ENCODE measurements at places on chromosomes 16 and 17.

- DNase-seq: no peak
Observed at GRCh38 chr16:3594316-3595109, 16.9 kb downstream of the SLX4 start.

- peak; percentile 35 for DNase-seq
Observed at GRCh38 chr17:48545022-48545375, at the start of gene HOXB2. HOXB2 (minus strand) TSS chr17:48545109; CDS start chr17:48544911, 198 bp downstream.

GRCh38 chr16:81265658-81266451, 27.4 kb downstream of the BCO1 start:
- DNase-seq: peak; percentile 82

GRCh38 chr16:49918257-49918656, 62.3 kb upstream of the ZNF423 start:
- DNase-seq: no peak

DNA sequence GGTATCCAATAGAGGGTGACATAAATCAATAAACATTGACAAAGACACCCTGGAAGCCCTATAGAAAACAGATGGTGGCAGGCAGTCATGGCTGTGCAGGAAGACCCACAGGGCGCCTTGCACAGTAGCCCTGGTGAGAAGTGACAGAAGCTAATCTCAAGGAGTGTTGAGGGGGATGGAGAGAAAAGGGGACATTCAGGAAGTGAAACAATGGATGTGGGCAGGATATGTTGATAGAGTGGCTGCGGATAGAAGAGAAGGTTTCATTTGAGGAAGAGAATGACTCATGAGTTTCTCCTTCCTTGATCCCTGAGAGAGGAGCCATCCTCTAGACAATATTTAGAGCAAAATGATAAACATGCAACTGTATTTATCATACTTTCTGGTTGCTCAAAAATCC, 468.8 kb upstream of the HSBP1 start:
- no peak for DNase-seq

DNA sequence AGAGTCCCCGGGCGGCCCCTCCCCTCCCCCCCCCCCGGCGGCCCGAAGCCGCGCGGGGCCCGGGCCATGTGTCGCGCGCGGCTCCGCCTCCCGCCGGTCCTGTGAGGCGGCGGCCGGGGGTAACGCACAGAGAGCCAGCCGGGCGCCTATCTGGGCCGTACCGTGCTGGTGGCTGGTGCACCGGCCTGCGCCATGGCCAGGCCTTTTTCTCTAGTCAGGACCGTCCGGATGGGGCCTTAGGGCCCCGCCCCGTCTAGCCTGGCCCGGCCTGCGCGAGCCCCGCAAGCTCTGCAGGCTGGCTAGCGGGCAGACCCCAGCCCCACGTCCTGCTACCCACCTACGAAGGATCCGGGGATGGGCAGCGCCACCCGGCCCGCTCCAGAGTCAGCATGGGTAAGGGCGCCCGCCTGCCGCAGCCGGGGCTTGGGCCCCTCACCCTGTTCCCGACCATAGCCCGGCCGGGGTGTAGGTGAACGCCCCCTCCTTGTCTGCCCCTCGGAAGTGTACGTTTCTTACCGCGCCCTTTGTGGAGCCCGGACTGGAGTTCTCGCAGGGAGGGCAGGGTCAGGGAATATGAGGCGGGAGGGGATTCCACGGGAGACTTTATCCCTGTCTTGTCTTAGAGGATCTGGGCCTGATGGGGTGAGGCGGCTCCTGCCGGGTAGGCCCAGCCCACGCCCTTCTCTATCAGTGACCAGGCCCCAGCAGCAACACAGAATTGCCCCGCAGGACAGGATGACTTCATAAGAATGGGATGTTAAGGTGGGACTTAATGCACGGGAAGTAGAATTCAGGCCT, at the start of gene CENPT:
Gene CENPT, minus strand, starts transcription at position 630 of the 798 bp plus-strand sequence. CDS start 13,834 bp downstream, outside the sequence.
- DNase-seq: no peak

DNA sequence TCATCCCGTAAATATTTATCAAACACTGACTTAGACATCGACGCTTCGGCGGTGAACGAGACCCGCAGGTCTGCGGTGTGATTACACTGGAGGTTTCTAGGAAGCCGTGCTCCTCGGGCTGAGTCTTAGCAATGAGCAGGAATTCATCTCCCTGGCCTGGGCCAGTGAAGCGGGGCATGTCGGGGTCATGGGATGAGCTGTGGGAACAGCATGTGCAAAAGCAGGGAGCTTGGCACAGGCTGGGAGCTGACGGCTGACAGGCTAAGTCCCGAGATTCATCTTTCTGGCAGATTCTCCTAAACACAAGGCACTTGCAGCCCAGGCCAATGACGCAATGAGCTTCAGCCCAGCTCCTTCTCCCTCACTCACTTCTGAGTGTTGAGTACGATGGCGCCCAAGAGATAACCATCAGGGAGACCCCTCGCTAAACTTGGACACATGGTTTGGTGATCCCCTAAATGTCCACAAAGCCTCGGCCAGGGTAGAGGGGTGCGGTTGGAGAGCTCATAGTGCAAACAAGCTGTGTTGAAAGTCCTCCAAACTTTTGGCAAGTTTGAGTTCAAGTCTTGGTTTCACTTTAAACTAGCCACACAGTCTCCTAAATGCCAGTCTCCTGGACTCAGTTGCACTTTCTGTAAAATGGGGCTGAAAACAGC, 12.8 kb downstream of the CRISPLD2 start:
- DNase-seq: peak; percentile 97

- no peak for DNase-seq
Observed at GRCh38 chr17:82859431-82860403, 19.9 kb upstream of the ZNF750 start.

GRCh38 chr17:81419886-81420768, 24.9 kb downstream of the BAHCC1 start:
- DNase-seq: peak; percentile 66

GRCh38 chr17:60077226-60077625, 1.5 kb downstream of the HEATR6 start:
- no peak for DNase-seq

DNA sequence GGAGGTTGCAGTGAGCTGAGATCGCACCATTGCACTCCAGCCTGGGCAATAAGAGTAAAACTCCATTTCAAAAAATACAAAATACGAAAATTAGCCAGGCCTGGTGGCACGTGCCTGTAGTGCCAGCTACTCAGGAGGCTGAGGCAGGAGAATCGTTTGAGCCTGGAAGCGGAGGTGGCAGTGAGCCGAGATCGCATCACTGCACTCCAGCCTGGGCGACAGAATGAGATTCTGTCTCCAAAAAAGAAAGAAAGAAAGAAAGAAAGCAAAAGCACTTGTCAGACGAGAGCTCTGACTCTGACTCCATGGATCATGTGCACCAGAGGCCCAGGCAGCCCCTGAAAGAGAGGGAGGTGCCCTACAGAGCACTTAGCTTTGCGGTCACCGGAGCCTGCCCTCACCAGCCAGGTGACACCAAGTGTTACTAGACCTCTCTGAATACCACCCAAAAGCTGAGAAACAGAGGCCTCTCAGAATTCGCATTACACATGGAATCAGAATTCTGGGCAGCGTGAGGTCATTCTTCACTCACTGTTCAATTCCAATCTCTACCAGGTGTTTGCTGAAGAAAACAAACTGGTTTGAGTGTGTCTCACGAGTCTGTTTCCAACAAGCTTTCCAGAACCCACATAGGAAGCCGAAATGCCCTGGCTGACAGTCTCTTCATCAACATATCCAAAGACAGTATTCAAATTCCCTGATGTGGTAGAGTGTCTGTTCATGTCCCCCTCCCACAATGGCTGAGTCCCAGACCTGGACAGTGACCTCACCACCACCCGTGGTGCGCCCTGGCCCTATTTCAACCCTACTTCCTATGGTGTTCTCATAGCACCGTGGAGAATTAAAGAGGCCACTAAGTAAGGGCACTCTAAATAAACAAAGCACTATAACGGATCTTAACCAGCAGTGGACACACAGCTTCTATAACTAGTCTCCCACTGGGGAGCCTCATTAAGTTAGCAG, 1.5 kb downstream of the FLCN start:
- no peak for DNase-seq

- no peak for DNase-seq
Observed at GRCh38 chr17:55458978-55459377, 37.3 kb upstream of the MMD start.

- DNase-seq: no peak
Observed at GRCh38 chr17:43848601-43849000, 1.6 kb downstream of the CD300LG start.

- DNase-seq: no peak
Observed at GRCh38 chr16:85327731-85328675, 215.7 kb upstream of the CIBAR2 start.

GRCh38 chr17:1612400-1612799, 16.2 kb downstream of the SLC43A2 start:
- DNase-seq: no peak

DNA sequence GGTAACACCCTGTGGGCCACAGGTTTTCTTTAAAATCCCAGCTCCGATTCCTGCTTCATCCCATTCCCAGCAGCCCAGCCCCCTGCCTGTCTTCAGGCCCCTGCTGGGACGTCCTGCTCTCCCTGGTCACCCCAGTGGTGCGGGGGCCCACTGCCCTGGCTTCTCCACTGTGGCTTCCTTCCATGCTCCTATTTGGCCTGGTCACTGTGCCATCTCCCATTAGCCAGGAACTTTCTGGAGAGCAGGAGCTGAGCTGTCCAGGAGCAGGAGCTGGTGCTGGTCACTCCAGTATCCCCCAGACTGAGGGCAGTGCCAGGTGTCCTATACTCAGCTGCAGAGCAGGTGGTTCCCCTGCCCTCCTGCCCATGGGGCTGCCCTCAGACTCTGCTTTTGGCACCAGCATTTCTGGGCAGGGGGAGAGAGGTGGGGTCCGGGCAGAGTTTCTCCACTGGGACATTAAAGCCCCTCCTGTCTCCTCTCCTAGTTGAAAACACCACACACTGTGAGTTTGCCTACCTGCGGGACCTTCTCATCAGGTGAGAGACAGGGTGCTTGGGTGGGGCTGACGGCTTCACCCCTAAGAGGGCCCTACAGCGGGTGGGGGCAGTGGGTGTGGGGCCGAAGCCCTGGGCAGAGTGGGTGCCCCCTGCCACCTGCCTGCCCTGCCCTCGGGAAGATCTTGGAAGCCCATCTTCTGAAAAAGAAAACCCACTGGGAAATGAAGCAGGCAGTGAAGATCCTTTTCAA, 356.2 kb downstream of the SEC14L1 start:
- DNase-seq: peak; percentile 8

- peak; percentile 40 for DNase-seq
Observed at GRCh38 chr17:66507103-66507923, 204.9 kb downstream of the PRKCA start.

DNA sequence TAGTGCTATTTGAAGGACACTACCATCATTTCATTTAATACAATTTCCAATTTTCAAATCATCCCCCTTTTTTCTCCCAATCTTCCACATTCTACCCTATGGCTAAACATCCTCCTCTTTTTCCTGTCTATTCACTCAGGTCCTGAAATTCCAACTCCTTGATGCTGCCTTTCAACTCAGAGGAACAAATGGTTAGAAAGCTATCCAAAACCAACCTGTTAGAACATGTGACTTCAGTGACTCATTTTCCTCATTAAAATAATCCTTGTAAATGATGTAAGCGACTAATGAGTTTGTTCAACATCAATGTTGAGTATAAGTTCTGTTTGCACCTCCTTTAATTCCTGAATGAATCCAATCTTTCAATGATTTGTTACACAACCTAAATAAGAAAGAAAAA, 5.5 kb downstream of the PSMD12 start:
- no peak for DNase-seq

DNA sequence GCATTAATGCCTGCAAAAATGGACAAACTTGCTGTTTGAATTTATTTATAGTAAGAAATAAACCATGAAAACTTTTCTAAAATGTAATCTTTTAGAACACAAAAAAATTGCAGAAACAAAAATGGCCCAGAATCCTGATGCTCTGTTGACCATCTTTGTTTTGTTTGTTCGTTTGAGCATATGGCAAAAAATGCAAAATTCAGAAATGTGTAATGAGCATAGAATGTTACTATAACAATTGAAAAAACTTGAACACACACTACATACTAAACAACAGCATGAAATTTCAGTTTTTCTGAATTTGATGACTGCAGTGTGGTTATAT, 1.1 kb upstream of the KPNA2 start:
- DNase-seq: no peak

GRCh38 chr17:73005360-73005759, 87.1 kb downstream of the SLC39A11 start:
- no peak for DNase-seq

- DNase-seq: peak; percentile 82
Observed at GRCh38 chr16:31105677-31106213, 2.4 kb upstream of the BCKDK start.

All from uterus (tissue), 4 donors.